ENCODE measurements at places on chromosomes 6 and 20. TPM values are rescaled to one million over a fixed set of nuclear protein-coding genes. Genes with fewer than 3 reads are reported as not detected.

Gene TFAP2D
- not detected for polyA plus RNA-seq

DNA sequence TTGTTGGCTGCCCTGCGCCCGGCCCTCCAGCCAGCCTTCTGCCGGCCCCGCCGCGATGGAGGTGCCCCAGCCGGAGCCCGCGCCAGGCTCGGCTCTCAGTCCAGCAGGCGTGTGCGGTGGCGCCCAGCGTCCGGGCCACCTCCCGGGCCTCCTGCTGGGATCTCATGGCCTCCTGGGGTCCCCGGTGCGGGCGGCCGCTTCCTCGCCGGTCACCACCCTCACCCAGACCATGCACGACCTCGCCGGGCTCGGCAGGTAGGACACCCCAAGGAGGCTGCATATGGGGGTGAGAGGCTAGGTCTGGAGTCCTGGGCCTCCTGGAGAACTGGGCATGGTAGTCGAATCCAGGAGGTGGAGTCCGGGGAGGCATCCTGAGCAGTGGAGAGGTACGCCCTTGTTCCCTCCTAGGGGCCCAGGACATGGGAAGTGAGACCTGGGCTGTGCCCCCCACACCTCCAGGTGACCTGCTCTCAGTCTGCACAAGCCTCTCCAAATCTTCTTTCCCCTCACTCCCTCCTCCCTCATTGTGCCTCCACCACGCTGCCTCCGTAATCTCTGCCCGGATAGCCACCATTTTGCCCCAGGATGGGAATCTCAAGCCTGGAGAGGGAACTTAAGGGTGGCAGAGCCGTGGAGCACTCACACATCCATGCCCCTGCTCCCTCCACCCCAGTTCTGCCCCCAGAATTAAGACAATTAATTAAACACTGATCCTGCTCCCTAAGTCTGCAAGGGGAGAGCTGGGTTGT, 541 bp downstream of the CDC25B start:
- no peak for DNase-seq

Gene WFDC12
- not detected for polyA plus RNA-seq

Gene KCNK5
- polyA plus RNA-seq, result 10.5 TPM

GRCh38 chr6:44020148-44020547, 107.1 kb downstream of the MRPL14 start:
- no peak for DNase-seq
